CD8-positive, alpha-beta memory T cell (primary cell): ENCODE measurements at places on chromosomes 2 and 18. TPM values are rescaled to one million over a fixed set of nuclear protein-coding genes. Genes with fewer than 3 reads are reported as not detected.

Gene YWHAQ
- 358 TPM for polyA plus RNA-seq

Gene STPG4
- not detected for polyA plus RNA-seq

Gene AQP12B
- not detected for polyA plus RNA-seq

Gene RSAD2
- 7.6 TPM for polyA plus RNA-seq

Gene POTEE
- 0.14 TPM for polyA plus RNA-seq

Gene ITGA4
- 212 TPM for polyA plus RNA-seq

Gene DNAJC5G
- polyA plus RNA-seq, result not detected

Gene ITPRIPL1
- 17.5 TPM for polyA plus RNA-seq

Gene ICOS
- polyA plus RNA-seq, result 15.7 TPM

Gene C2orf68
- 17.9 TPM for polyA plus RNA-seq

Gene AAK1
- polyA plus RNA-seq, result 114 TPM

Gene RALB
- polyA plus RNA-seq, result 32.5 TPM

Gene PUM2
- polyA plus RNA-seq, result 17.0 TPM

Gene MYO7B
- polyA plus RNA-seq, result not detected
